ENCODE measurements at places on chromosomes 5 and 9. TPM values are rescaled to one million over a fixed set of nuclear protein-coding genes. Genes with fewer than 3 reads are reported as not detected.

DNA sequence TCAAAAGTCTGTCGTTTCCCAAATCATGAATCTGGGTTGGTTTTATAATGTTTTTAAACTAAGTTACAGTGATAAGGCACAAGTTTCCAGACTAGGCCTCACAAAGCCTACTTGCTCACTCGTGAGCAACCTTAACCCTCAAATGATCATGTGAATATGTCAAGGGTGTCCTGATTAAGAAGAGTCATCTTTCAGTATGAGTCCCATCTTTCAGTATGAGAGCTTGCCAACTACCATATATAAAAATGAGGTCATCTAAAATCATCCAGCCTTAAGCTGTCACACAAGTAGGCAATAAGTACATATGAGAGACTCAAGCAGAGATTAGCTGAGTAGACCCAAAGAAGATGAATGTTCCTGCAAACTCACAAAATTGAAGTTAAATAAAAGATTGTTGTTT, 668.4 kb upstream of the FAM174A start:
- H3K27ac ChIP-seq, result no peak overlapping the region
- H3K4me1 ChIP-seq, result no peaks in the 10 kb centered on the region
- H3K36me3 ChIP-seq, result no peaks in the 10 kb centered on the region
- DNase-seq, result no peak

DNA sequence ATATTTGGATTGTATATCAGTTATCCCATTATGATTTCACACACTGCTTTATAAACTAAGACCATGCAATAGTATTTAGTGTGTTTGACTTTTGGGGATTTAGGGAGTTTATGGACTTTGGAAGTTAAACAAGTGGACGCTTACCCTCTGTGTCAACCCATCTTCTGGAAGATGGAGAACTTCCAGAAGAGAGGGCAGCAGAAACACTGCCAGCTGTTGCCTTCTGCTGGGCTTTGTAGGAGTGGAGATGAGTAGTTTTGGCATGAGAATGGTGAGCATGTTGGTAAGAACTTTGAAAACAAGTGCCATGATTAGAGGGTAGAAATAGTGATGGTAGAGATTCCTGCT, 2.2 kb downstream of the DNAJC25 start:
- H3K4me1 ChIP-seq, result peaks cover 41% of the 10 kb centered on the region
- no peak for DNase-seq
- no peak overlapping the region for H3K27ac ChIP-seq
- peak overlapping the region; percentile 89 for H3K4me3 ChIP-seq

GRCh38 chr5:112254303-112254702, 164.8 kb downstream of the EPB41L4A start:
- peaks cover under 1% of the 10 kb centered on the region for H3K27me3 ChIP-seq
- H3K36me3 ChIP-seq, result no peaks in the 10 kb centered on the region
- H3K27ac ChIP-seq, result no peak overlapping the region
- H3K4me1 ChIP-seq, result no peaks in the 10 kb centered on the region
- no peak for DNase-seq

DNA sequence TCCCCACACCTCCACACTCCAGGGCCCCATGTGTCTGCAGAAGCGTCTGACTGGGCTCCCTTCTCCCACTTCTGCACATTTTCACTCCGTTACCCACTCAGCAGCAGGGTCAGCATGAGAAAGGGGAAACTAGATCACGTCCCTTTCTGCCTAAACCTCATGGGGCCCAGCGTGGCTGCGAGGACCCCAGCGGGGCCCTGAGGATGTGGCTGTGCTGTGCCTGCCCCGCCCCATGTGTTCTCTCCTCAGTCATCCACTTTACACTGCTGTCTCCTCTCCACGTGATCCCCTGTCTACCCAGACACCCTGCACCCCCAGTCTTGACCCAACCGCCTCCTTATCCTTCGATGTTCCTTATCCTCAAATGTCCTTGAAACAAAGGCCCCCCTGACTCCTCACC, 59.8 kb upstream of the OTULINL start:
- H3K27me3 ChIP-seq, result peaks cover under 1% of the 10 kb centered on the region
- H3K4me3 ChIP-seq, result no peak overlapping the region
- H3K36me3 ChIP-seq, result no peaks in the 10 kb centered on the region
- no peak for DNase-seq
- H3K27ac ChIP-seq, result no peak overlapping the region
- no peaks in the 10 kb centered on the region for H3K4me1 ChIP-seq

- H3K36me3 ChIP-seq, result no peaks in the 10 kb centered on the region
- DNase-seq, result no peak
- H3K27ac ChIP-seq, result no peak overlapping the region
These were observed 101.5 kb downstream of the GCNT1 start for GRCh38 chr9:76560481-76560922.

DNA sequence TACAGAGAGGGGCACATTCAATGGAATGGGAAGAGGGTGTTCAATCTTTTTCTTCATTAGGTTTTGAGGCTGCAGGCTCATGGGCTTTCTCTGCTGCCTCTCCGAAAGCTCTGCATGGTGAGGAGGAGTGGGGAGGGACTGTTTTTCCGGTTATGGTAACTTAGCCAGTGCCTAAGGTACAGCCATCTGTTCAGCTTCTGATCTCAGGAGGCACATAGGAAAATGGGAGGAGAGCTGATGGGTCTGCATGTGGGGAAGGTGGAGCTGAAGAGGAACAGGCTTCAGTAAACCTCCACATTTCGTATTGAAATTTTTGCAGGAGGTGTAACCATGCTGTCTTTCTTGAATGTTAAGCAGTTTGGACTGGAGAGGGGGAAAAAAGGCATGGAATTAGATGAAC, 1020.4 kb upstream of the WWC1 start:
- no peak overlapping the region for H3K27ac ChIP-seq
- H3K27me3 ChIP-seq, result no peaks in the 10 kb centered on the region
- H3K4me3 ChIP-seq, result no peak overlapping the region
- DNase-seq, result no peak
- no peaks in the 10 kb centered on the region for H3K36me3 ChIP-seq
- no peaks in the 10 kb centered on the region for H3K4me1 ChIP-seq

The GLRA1 gene
- total RNA-seq, result not detected

- no peak overlapping the region for H3K4me3 ChIP-seq
- no peaks in the 10 kb centered on the region for H3K4me1 ChIP-seq
- no peak overlapping the region for H3K27ac ChIP-seq
- DNase-seq, result peak; percentile 33
- H3K36me3 ChIP-seq, result no peaks in the 10 kb centered on the region
These were observed 47.1 kb upstream of the SH3GL2 start for GRCh38 chr9:17531642-17532254.

GRCh38 chr9:76255781-76256455, 138.3 kb downstream of the RFK start:
- H3K36me3 ChIP-seq, result no peaks in the 10 kb centered on the region
- H3K4me3 ChIP-seq, result no peak overlapping the region
- H3K4me1 ChIP-seq, result no peaks in the 10 kb centered on the region
- no peak for DNase-seq
- H3K27me3 ChIP-seq, result no peaks in the 10 kb centered on the region

The CTSV gene
- 0.46 TPM for total RNA-seq

DNA sequence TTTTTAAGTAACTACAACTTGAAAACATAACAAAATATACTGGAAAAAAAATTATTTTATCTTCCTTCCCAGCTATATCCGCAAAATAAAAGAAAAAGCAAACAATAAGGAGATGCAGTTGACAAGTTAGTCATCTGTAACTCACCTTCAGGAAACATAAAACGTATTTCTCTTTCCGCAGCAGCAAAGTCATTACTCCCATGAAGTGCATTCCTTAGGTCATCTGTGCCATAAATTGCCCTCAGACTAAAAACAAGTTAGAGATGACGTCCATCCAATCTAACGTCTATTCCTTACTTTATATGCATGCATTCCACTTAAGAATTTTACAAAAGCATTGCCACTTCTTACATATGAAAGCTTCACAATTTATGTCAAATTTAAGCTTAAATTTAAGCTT, 10.9 kb downstream of the NME5 start:
- H3K27me3 ChIP-seq, result peaks cover 10% of the 10 kb centered on the region
- H3K4me1 ChIP-seq, result peaks cover 2% of the 10 kb centered on the region
- DNase-seq, result no peak
- H3K36me3 ChIP-seq, result no peaks in the 10 kb centered on the region
- no peak overlapping the region for H3K4me3 ChIP-seq

The TUSC1 gene
- 0.42 TPM for total RNA-seq

The PTGS1 gene
- not detected for total RNA-seq

Measured in activated CD4-positive, alpha-beta T cell treated with anti-CD3 and anti-CD28 coated beads, Interleukin-2, amount 10 ng/mL, durations not matched to agents 7 days and 5 days (primary cell).